ENCODE measurements at places on chromosomes 16 and 17.

DNA sequence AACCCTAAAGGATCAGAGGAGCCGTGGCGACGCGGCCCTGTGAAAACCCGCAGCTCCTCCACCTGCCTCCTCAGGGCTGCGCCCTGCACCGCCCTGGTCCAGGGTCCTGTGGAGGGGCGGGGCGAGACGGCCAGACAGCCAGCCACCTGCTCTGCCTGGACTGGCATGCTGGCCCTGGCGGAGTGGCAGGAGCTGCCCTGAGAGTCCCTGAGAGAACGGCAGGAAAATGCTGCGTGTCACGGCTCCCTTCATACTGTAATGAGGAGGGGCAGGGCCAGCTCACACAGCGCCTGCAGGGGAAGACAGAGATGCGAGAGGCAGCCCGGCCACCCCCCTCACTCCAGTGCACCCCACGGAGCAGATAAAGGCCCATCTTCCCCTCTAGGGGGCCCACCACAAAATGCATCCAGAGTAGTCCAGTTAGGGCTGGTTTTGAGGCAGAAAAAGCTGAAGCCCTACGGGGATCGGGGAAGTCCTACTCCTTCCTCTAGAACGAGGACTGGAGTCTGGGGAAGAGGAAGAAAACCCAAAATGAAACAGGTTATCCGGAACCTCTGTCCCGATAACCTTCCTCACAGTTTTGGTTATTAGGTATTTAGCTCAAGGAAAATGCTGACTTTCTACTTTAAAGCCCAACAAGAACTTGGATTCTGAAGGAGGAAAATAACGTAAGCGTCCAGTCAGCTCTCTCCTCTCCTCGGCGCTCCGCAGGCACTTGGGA, 97.6 kb upstream of the DNAH17 start:
- DNase-seq: no peak

DNA sequence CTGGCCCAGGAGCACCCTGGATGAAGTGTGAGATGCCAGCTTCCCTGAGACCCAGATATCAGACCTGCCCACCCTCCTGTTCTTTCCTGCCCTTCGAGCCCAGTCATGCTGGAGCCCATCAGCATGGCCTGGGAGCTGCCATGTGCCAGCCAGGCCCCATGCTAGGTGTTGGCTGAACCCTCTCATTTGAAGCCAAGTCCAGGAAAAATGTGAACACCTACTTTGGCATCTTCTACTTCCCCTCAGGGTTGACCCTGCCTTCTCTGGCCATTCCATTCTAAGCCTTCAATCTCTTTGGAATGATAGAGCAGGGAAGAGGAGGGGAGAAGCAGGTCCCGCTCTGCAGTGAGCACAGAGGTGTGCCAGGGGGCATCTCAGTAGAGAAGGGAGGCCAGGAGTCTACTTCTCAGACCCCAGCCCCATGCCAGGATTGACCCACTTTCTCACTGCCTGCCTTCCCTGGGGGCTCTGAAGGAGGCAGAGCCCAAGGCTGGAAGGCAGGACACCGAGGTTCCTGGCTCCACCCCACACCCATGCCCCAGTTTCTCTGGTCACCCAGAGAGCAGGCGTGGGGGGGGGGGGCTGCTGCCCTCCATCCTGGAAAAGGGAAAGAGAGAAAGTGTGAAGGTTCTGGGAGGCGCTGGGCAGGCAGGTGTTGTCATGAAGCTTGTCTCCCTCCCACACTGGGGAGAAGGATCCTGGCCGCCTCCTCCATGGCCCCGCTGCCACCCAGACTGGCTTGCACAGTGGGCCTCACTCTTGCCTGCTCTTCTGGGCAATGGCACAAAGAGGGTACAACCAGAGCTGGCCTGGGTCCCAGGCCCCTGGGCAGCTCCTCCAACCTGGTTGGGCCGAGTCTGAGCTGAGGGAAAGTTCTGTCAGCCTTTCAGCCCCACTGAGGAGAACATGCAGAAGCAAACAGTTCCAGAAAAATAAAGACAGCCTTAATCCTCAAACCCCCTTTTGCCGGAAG, 9.3 kb downstream of the HDAC5 start:
- DNase-seq: no peak

GRCh38 chr16:54318941-54319340, 32.4 kb upstream of the IRX3 start:
- no peak for DNase-seq

GRCh38 chr17:4479340-4479981, 19.2 kb upstream of the SPNS2 start:
- DNase-seq: no peak

- no peak for DNase-seq
These were observed 59.3 kb upstream of the BCO1 start for GRCh38 chr16:81179219-81179618.

DNA sequence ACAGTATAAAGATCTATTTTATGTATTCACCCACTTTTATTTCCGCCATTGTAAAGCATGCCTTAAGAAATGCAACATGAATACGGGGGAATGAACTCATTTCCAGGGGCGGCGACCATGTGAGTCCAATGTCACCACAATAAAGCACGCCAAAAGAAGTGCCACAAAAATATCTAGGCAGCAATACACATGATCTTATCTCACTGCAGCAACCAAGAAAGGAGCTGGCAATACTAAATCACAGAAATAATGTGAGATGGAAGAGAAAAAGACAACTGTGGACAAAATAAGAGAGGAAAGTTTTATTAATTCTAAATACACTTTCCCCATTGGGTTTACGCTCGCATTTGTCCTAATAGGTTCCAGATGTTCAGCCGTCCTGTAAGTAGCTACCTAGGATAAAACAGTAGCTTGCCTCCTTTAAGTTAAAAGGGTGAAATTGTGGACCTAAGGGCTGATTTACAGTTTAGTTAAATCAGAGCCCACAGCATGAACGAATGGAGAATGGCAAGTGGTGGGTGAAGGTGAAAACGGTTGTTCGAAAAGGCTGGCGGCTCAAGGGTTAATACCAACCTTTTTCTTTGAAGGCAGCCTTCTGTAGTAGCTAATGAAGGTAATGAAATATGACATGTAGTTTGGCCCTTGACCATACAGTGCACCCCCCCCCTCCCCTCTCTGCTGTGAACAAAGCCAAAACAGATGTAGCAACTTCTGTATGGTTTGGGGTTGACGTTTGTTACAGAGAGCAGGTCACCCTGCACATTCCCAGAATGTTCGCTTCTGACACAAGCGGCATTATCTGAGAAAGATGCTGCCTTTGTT, 504.2 kb upstream of the PSMD7 start:
- no peak for DNase-seq

DNA sequence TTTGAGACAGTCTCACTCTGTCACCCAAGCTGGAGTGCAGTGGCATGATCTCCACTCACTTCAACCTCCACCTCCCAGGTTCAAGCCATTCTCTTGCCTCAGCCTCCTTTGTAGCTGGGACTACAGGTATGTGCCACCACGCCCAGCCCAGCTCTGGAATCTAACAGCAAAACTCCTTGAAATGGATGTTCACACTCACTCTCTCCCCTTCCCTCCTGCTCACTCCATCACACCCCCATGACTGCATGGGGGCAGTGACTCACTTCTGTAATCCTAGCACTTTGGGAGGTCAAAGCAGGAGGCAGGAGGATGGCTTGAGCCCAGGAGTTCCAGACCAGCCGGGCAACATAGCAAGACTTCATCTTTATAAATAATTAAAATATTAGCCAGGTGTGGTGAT, 11.1 kb upstream of the TFAP4 start:
- no peak for DNase-seq

GRCh38 chr17:41586863-41587495, at the start of gene KRT14:
TSS of gene KRT14 (minus strand) at chr17:41586895. CDS start at chr17:41586834, 61 bp downstream.
- DNase-seq: no peak

DNA sequence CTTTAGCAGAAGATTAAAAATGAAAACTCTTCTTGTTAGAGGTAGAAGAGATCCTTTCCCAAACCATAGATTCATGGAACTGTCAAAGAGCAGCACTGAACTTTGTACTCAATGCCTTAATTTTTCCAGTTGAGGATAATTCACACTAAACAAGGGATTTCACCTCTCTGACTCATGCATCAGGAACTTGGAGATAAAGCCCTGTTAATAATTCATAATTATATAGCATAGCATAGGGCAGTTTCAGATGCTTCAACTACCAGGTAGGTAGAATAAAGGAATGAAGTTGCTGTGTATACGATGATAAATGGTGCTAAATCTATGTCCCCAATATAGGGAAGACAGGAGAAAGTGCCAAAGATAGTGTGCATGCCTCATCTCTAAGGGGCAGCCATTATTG, 450.4 kb downstream of the MAF start:
- no peak for DNase-seq

GRCh38 chr16:4984174-4984990, 26.3 kb downstream of the SEC14L5 start:
- no peak for DNase-seq

GRCh38 chr16:58054289-58054688, 28.7 kb downstream of the MMP15 start:
- no peak for DNase-seq

GRCh38 chr16:72721981-72722380, 325.9 kb downstream of the ZFHX3 start:
- DNase-seq: no peak

- no peak for DNase-seq
These were observed 2.4 kb downstream of the TUFM start for GRCh38 chr16:28843766-28844165.

GRCh38 chr17:74059479-74060240, 143.8 kb upstream of the RPL38 start:
- no peak for DNase-seq

GRCh38 chr17:4980644-4981216, 6.7 kb downstream of the CAMTA2 start:
- DNase-seq: peak; percentile 79

DNA sequence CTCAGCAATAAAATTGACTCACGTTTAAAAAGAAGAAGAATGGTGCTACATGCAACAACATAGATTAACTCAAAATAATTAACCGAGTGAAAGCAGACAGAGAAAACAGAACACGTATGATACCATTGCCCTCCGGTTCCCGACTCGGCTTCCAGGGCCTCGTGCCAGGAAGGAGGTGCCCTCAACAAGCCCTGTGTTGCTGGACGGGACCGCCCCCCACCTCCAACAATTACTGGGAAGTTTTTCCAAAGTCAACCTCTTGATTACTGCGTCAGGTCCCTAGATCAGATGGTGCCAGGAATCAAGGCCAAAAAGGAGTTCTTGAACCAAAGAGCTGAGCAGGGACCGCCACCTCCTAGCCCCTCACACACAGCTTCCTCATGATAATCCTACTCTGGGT, 20.4 kb downstream of the DNAH17 start:
- no peak for DNase-seq

GRCh38 chr16:821751-822150, 21.2 kb upstream of the GNG13 start:
- no peak for DNase-seq

- DNase-seq: no peak
These were observed 45.3 kb downstream of the BRD7 start for GRCh38 chr16:50323335-50324011.

DNA sequence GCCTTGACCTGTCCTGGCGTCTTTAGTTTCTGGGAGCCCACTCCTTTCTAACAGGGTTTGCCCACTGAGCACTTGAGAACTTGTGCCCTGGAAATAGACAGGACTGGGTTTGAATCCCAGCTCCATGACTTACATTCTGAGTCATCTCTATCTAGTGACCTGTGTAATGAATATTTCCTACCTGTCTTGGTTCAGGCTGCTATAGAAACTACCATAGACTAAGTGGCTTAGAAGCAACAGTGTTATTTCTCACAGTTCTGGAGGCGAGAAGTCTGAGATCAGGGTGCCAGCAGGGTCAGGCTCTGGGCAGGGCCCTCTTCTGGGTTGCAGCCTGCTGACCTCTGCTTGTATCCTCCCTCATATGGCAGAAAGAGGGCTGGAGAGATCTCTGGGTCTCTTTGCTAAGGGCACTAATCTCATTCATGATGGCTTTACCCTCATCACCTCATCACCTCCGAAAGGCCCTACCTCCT, 110.7 kb upstream of the DHX40 start:
- DNase-seq: no peak

DNA sequence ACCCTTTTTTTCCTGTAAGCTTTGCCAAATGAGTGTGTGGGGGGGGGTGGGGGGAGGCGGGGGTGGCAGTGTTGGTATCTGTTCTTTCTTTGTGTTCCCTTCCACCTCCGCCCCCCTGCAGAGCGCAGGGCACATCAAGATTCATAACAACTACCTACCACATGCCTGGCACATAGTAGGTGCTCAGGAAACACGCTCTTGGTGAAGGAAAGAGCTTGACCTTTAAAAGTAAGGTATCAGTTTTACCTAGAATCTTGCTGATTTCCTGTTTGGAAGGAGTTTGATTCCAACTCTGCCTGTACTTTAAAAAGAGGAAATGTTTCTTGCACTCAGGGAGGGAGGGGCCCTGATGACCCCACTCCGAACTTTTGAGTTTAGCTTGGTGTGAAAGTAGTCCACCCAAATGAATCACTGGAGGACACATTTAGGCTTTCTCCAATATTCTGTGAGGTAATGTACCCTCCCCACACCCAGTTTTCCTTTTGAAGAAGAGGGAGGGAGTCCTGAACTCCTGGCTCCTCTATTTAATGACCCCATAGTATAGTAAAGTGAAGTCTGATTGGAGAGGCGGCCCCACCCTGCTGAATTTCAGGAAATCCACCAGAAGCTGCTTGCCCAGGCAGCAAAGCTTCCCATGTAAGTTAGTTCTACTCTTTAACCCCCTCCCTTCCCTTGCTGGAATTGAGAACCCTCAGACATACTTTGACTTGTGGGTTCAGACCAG, 560 bp upstream of the FAM20A start:
- DNase-seq: peak; percentile 54

DNA sequence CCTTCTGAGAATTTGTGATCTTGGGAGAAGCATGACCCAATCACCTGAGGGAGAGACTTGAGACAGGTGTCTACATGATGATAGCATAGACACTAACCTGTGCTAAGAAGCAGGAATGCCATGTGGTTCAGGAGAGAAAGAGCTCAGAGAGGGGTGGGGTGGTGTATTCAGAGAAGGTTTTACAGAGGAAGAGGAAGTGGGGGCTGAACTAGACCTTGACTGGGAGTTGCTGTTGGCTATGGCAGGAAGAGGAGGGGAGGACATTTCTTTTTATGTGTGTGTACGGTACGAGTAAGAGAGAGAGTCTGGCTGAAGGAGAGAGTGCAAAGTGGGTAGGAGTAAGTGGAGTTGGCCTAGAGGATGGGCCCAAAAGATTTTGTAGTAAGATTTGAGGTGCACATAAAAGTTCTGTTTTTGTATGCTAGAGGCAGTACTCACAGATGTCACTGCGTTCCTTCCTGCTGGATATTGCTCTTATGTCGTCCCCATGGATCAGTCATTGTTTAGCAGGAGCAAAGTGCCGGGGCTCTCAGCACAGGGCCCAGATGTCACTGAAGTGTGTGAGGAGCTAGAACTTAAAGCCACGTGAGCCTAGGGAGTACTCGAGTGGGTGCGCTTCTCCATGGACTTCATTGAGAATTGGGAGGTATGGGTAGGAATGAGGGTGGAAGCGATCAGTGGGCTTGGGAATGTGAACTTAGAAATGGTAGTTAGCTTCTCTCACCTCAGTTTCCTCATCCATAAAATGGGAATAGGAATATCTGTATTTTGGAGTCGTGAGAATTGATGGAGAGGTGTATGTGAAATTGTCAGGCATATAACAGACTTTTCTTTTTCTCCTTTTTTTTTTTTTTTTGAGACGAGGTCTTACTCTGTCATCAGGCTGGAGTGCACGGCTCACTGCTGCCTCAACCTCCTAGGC, 22.1 kb downstream of the SLC7A6 start:
- DNase-seq: peak; percentile 29

- no peak for DNase-seq
These were observed 312.1 kb downstream of the SOX9 start for GRCh38 chr17:72432881-72433280.

GRCh38 chr17:65121368-65121767, 15.8 kb upstream of the RGS9 start:
- peak; percentile 41 for DNase-seq
